ENCODE measurements at places on chromosomes 2 and 18.

- no peak for DNase-seq
These were observed 77.4 kb downstream of the LRRFIP1 start for GRCh38 chr2:237704501-237705434.

DNA sequence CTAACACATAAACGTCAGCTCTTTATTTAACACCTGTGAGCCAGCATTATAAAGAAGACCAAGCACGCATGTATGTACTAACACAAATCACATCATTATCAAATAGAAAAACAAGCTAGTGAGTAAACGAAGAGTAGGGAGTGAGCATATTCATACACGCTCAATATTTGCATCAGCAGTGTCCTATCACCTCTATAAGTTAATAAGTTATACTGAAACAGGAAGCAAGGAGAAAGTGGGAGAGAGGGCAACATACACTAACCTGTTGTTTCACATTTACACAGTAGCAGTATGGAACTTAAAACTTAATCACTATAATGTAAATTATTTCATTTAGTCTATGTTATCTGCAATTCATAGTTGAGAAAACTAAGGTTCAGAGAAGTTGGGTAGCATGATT is 321.5 kb upstream of the TANK start:
- no peak for DNase-seq

GRCh38 chr18:23945416-23946079 is 69.0 kb upstream of the TTC39C start:
- DNase-seq: no peak

- peak; percentile 20 for DNase-seq
These were observed 656.4 kb downstream of the MBD2 start for GRCh38 chr18:53567929-53568574.

DNA sequence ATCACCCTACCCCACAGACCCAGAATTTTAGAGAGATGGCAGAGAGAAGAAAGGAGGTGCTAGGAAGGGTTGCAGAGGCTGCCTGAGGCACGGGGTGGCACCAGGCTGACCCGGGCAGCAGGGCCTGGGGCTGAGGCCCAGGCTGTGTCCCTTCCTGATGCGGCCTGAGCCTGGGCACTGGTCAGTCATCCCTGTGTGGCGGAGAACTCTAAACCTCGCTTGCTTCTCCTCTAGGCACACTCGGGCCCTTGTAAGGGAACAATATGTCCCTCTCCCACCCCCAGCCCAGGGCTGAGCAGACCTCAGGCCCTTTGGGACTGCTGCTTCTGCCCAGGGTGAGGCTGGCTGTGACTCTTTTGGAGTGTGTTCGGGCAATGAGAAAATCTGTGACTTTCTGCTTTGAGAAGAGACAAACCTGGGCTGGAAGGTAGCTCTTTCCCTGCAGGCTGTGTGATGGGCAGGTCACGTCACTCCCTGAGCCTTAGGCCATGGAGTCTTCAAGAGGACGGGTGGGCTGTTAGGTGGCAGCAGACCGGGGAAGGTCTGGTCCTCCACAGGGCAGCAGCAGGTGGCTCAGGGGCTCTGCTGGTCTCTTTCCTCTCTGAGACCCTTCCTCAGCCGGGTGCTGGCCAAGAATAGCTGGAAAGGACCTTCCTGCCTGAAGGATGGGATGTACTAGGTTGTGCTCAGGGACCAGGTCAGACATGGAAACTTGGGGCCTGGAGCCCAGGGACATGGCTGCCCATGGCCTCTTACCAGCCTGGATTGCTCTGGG is 96.8 kb downstream of the GLI2 start:
- no peak for DNase-seq

DNA sequence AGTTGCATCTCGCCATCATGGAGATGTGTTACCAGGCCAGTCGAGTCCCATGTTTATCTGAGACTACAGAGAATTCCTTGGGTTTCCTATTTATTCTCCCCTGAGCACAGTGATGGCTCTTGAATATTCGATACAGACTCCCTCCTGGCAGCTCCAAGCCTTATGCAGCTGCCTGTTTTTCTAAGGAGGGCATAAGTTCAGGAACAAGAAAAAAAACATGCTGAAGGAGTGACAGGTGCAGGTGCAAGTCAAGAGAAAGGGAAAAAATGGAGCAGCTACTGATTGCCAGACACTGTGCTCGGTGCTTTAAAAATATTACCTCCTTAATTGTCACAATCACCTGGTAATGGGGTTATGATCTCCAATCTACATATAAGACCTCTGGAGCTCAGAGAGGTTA is 177.2 kb upstream of the DPP10 start:
- DNase-seq: no peak

DNA sequence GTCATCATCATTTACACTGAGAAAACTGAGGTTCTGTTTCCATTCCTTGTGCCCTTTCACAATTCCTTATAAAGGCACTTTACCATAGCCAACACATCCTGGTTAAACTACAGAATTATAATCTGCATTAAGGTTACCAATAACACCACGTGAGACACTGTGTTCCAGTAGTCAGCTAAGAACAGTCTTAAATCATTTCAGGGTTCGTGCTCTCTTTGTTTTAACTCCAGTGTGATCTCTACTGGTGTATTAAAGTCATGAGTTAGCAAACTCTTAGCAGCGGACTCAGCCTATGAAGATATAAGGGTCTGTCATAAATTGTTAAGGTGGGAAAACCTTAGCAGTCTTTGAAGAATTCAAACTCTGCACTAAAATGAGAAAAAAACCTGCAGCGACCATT is 53.0 kb downstream of the TCF4 start:
- DNase-seq: no peak

GRCh38 chr2:185128346-185128745 is 530.0 kb downstream of the ZNF804A start:
- no peak for DNase-seq

DNA sequence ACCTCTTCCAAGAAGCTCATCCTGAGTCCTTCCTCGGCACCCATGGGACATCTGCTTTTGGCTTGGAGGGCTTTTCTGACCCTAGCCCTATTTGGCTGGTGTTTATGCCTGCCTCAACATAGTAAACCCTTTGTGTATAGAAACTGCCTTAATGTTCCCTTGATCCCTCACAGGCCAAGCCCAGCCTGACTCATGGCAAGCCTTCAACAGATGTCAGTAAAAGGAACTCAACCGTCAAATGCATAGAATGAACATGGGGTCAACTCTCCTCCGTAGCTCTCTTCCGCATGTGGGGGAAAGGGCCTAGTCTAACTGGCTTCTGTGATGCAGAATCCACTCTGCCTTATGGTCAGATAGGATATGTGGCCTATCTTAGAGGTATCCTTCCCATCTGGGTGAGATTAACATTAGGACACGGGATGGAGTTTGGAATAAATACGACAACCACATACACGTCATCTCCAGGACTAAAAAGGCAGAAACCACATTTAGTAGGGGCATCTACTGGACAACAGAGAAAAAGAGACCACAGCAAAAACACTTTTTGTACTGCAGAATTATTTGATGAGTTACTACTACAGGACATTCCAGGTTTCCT is 2.5 kb upstream of the NPAS2 start:
- no peak for DNase-seq

DNA sequence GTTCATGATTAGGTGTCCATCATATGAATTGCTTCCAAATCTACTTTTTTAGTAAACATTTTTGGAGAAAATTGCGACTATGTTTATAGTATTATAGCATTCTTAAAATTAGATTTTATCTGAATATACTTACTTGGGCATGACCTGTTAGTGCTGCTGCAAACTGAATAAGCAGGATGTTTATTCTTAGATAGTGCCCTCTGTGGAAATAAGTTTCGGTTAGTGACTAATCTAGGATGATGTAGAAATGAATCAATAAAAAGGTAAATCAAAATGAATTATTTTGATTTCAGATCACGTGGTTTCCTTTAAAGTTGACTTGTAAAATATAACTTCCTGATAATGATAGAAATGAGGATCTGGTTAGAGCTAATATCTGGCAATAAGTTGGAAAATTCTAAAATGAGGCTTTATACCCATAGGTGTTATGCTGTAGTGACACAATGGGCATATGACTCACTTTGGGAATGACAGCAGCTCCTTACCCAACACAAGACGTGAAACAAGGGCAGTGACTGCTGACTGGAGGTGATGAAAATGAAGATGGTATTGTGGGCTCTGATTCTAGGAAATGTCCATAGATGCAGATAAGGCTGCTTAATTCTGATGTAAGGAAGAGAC is 165.8 kb upstream of the TCF4 start:
- peak; percentile 29 for DNase-seq

DNA sequence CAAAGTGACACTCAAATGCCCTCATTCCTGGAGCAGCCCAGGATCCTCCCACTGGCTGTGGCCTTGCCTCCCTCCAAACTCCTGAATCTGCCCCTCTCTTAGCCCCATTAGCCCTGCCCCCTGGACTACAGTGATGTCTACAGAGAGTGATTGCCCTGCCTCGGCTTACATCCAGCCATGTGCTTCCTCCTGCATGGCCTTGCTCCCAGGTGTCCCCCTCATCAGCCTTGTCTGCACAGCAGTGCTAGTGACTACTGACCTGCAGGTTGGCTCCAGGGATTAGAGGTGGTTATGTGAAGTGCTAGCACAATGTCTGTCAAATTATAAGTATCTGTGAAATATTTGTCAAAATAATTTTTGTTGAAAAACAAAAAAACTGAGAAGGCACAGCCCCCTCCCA is 259.1 kb upstream of the MYT1L start:
- no peak for DNase-seq

GRCh38 chr2:86788881-86789686 is 1.6 kb downstream of the CD8A start:
- no peak for DNase-seq

DNA sequence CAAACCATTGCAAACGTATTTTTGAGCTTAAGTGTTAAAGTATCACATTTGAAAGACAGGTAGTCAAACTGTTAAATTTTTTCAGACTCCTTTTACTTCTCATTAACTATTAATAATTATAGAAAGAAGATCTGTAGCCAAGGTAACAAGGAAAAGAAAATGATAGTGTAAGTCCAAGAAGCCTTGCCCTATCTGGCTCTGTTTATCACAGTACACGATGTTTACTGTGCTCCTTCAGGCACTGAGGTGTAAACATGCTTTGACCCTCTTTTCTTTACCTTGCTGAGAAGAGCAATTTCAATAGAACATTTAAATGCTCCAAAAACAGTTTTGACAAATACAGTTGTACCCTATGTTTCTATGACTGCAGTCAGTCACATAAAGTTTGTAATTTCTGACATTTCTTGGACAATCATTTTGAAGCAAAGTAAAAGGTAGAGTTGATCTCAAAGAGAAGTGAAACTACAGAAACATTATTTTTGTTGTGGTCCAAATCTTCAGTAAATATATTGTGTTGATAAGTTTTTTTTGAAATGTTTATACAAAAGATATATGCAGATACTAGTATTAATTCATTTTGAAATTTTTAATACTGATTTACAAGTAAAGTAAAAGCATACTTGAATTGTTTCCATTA is 152.6 kb upstream of the KYNU start:
- no peak for DNase-seq

- no peak for DNase-seq
These were observed 35.0 kb downstream of the NEURL3 start for GRCh38 chr2:96470109-96470508.

DNA sequence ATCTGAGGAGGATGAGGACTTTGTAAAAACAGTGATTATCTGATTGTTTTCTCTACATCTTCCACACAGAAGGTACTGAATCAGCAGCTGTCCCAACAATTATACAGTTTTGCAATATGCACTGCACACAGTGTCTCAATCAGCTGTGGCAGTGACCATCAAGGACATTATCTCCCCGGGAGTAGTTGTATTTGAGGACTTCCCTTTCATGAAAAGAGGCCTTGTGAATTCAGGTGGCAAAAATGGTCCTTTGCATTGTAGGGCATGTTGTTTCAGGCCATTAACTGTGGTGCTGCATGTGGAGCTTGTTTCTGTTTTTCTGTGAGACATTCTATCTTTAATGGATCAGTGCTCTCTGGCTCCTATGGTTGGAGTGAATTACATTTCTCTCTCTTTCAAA is 779.4 kb upstream of the FSHR start:
- no peak for DNase-seq

- peak; percentile 62 for DNase-seq
These were observed 50.8 kb upstream of the RASGRP3 start for GRCh38 chr2:33425586-33426031.

GRCh38 chr2:46574457-46575355 is 95.3 kb downstream of the TMEM247 start:
- no peak for DNase-seq

DNA sequence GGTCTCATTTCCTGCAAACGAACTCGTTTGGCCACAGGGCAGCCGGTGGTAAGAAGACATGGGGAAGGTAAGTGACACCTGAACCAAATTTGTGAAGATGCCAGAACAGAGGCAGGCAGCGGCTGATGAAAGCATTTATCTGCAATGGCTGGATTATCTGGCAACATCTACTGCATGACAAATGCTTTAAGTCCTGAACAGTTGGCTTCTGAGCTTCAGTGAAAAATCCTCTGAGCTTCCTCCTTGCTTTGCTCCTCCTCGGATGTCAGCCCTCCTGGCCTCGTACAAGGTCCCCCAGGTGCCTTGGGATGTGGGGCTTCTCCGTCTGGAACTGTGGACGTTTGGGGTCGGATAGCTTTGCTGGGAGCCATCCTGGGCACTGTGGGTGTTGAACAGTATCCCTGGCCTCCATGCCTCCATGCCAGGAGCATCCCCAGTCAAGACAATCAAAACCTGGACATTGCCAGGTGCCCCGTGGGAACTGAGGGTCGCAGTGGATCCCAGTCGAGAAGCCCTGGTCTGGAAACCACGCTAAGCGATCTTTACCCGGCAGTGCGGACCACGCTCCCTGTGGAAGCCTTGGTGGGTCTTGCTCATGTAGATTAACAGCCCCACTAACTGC is 49.3 kb downstream of the KCNG2 start:
- no peak for DNase-seq

- DNase-seq: no peak
These were observed 80.8 kb upstream of the PAPOLG start for GRCh38 chr2:60675301-60675700.

DNA sequence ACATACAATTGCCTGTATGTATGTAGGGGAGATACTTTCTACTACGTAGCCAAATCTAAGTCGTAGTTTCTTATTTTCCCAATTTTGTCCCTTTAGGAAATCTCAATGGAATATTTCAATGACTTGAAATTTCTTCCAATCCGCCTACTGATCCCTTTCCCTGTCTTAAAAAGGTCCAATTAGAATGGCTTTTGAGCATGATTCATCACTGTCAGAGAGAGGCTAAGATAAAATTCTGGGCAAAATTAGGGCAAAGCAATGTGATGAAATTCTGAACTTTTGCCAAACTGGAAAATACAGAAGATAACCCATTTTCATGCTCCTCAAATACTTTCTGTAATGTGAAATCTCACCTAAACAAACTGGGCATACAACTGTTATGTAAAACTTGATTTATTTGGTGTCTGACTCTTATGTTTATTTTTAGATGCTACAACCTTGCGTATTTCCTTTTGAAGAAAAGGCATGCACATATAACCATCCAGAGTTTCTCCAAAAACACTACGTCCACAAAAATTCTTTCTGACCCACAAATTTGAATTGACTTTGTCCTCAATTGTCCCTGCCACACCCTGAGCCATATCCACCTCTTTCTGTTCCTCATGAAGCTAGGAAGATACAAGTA is 147.1 kb downstream of the IKZF2 start:
- DNase-seq: no peak

GRCh38 chr2:109324861-109325260 is 195.9 kb downstream of the SH3RF3 start:
- DNase-seq: no peak

- no peak for DNase-seq
These were observed 17.6 kb upstream of the TMEM247 start for GRCh38 chr2:46461709-46462171.

- peak; percentile 23 for DNase-seq
These were observed 26.0 kb upstream of the IL37 start for GRCh38 chr2:112884869-112885505.

Measured in kidney capillary endothelial cell (primary cell).